NCI-H1417 treated with DMSO at 0.1 percent for 48 hours (cell line): ENCODE measurements at places on chromosomes 7 and 10.
A peak's percentile ranks its signal among the peaks of the same experiment; 100 is the strongest.

DNA sequence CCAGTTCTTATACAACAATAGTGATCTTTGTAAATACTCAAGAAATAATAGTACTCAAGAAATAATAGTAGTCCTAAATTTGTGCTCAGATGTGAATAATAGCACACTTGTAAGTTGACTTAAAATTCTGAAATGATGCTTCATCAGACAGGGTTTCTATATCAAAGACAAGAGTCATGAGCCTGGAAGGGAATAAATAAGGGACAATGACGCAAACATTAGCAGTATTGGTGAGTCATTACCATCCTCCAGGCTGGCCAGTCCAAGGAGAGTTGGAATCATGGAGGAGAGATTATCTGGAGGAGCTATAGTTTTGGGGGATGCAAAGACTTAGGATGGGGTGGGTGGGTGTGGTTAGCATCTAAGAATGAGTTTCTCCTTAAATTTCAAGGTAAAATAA, 6.1 kb upstream of the SH3PXD2A start:
- DNase-seq, result no peak

DNA sequence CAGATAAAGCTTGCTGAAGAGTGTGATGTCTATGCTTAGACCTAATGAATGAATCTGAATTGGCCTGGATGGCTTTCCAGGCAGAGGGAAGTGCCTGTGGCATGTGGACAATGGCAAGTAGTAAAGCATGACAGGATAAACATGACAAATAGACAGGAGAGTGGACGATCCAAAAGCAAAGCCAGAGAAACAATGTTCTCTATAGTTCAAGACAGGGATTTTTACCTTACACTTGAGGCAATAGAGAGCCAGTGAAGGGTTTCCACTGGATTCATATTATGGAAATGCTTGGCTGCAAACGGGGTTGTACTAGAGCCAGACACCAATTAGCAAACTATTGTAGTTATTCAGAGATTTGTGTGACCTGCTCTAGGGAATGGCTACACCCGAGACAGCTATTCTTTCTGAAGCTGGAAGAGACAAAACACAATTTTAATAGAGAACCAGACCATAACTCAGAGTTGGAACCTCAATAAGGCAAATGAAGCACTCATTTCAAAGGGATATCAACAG, 2.3 kb downstream of the AGMO start:
- no peak for DNase-seq

DNA sequence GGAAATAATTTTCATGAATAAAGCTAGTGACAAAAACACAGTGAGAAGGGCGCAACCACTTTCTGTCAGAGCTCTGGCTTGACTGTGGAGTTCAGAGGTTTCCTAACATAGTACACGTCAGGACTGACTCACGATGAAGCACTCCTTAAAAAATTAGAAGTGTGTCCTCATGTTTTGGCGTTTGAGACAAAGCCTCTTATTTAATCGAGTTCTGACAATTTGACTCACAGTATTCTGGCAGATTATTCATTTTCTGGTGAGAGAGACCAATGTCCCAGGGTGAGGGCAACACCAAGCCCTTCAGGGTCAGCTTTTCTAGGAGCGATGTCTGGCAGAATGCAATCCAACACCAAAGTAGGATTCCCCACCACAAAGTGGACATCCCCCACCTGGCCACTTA, 108.7 kb downstream of the DIP2C start:
- DNase-seq, result no peak

- DNase-seq, result no peak
Measured at GRCh38 chr7:513521-514166, 6.0 kb downstream of the PDGFA start.

DNA sequence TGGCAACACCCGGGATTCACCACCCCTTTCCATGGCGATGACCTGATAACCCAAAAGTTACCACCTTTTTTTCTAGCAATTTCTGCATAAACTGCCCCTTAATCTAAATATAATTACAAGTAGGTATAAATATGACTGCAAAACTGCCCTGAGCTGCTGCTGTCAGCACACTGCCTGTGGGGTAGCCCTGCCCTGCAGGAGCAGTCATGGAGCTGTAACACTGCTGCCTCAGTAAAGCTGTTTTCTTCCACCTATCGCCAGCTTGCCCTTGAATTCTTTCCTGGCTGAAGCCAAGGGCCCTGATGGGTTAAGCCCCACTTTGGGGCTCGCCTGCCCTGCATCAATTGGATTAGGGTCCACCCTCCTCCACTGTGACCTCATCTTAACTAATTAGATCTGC, 368.8 kb downstream of the SFMBT2 start:
- DNase-seq, result no peak

GRCh38 chr7:35624299-35625186, 70.4 kb downstream of the HERPUD2 start:
- no peak for DNase-seq

- no peak for DNase-seq
Measured at GRCh38 chr10:19930936-19931893, 115.0 kb downstream of the PLXDC2 start.

- DNase-seq, result peak; percentile 85
Measured at GRCh38 chr7:88432301-88432700, 125.6 kb upstream of the STEAP4 start.

DNA sequence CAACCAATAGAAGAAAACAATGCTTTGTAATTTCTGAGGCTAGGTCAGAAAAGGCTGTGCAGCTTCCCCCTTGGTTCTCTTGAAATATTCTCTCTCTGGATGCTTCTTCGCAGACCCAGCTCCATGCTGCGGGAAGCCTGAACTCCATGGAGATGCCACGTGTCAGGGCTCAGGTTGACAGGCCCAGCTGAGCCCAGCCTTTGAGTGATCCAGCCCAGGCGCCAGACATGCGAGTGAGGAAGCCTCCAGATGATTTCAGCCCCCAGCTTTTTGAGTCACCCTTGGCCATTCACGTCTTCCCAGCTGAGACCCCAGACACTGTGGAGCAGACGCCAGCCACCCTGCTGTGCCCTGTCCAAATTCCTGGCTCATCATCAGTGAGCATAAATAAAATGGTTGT, 378.4 kb upstream of the NRP1 start:
- DNase-seq, result no peak

- DNase-seq, result no peak
Measured at GRCh38 chr7:147079083-147079482, 962.5 kb downstream of the CNTNAP2 start.

DNA sequence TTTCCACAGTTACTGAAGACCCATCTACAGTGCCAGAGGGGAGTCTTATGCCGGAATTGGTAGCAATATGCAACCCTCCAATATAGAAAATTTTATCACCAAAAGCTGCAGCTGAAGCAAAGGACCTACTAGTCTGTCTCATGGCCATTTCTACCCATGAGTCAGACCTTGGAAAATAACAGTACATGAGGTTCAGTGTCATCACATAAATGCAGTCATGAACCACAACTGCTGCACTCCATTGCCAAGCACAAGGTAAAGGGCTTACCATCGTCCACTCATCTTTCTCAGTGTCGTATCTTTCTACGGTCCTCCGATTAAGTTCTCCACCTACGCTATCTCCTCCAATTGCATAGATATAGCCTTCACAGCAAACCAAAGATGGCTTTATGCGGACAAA, 21.8 kb downstream of the KBTBD2 start:
- no peak for DNase-seq

GRCh38 chr10:49542353-49542752, 3.4 kb upstream of the ERCC6 start:
- no peak for DNase-seq

- no peak for DNase-seq
Measured at GRCh38 chr7:35658606-35659201, 36.2 kb downstream of the HERPUD2 start.

GRCh38 chr7:138070908-138071307, 5.4 kb upstream of the AKR1D1 start:
- no peak for DNase-seq

GRCh38 chr7:100582650-100583049, 3.3 kb downstream of the LRCH4 start:
- DNase-seq, result no peak

DNA sequence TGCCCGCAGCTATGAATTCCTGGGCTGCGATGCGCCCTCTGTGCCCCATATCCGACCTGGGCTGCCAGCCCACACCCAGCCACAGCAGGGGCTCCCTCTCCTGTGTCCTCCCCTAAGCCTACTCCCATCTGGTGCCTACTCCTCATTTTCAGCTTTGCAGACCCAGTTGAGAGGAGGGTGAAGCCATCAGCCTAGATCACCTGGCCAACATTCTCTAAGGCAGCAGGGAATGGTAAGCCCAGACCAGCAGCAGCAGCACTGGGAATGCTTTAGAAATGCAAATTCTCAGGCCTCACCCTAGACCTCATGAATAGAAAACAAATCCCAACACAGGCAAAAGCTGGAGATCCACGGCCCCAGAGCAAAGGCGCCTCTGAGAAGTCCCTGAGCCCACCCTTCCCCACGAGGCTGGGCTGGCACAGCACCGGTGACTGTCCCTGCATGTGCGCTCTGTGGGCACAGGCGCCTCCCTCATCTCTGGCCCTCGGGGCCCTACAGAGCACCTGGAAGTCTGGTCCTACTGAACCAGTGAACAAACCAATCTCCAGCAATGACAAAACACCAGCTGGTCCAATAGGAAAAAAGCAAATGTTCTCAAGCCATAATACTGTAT, 161.4 kb downstream of the GFRA1 start:
- no peak for DNase-seq

DNA sequence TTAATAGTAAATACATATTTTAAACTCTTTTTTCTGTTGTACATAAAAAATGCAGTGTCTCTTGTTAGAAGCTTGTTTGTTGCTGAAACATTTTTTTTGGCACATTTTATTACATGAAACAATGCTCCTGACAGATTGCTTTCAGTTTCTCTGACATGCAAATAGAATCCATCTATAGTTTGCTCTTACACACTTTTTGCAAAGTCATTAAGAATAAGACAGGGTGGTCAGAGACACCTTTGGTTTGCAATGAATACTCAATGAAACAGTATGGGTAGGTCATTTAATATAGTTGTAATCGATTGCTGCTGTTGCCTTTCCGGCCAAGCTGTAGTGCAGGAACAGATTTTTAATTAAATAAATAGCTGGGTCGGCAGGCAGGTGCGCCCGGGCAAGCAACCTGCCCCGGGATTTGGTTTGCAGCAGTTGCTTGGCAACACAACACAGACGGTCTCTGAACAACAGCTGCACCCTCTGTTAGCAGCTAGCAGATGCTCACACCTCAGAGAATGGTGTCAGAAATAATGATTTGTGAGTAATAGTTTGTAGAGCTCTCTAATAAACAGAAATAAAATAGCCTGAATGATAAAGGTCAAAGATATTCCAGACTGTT, 115.7 kb upstream of the CACNA2D1 start:
- peak; percentile 97 for DNase-seq

DNA sequence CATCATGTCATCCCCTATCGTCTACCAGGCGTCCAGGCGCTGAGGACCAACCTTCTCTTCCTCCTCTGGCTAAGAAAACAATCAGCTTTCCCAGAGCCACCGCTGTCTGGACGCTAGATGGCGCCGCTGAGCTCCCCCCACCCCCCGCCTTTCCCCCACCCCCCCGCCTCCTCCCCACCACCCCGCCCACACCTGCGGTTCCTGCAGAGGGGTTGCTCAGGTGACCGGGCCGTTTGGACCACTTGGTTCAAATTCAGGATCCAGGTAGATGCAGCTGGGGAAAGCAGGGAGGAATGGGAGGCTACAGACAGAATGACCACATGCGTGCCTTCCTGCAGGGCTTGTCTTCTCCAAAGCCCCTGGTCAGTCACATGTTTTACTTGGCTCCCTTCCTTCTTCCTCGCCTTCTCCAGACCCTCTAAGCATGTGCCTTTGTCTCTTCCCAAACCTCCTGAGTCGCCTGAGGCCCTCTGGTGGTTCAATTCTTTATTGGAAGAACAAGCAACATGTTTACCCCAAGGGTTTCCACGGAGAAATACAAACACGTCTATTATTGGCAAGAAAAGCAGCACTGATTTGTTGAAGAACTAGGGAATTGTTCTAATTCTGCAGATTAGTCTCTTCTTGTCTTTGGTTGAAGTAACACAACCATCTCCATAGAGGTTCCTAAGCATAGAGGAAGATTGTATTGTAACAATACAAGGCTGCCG, 24.7 kb downstream of the AOC1 start:
- peak; percentile 95 for DNase-seq

DNA sequence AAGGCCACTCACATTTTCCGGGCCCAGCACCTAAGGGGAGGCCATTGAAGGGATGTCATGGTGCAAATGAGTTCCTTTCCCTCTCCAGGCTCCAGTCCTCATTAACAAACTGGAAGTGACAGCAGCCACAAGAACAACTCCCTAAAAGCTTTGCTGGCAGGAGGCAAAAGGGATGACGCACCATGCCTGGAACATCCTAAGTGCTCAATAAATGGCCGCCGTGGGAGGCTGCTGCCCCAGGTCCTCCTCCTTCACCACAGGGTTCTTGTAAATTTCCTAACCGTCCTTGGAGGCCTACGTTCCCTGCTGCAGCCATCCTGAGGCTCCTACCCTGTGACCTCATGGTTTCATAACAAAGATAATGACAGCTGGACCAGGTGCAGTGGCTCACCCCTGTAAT, 41.3 kb upstream of the CAMK1D start:
- no peak for DNase-seq

- no peak for DNase-seq
Measured at GRCh38 chr10:117360994-117361667, 14.1 kb downstream of the PDZD8 start.

DNA sequence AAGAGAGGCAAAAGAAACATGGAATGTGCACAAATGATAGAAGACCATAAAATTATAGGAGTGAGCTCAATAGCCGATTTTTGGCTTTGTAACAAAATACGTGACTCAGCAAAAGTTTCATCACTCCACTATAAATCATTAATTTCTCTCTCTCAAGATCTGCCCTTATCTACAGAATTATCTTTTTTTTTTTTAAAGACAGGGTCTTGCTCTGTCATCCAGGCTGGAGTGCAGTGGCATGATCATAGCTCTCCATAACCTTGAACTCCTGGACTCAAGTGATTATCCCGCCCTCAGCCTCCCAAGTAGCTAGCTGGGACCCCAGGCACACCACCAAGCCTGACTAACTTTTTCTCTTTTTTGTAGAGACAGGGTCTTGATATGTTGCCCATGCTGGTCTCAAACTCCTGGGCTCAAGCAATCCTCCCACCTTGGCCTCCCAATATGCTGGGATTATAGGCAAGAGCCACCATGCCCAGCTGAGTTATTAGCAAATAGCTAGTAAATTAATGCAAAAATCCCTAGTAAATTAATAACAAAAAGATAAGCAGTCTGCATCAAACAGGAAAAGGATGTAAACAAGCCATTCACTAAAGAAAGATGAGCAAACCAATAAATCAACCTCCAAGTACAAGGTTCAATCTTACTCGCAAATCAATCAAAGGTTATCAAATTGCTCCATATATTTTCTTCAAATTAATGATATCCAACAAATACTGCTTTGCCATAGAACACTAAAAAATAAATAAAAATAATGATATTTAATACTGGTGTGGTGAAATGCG, 450.7 kb downstream of the PARD3 start:
- DNase-seq, result no peak

GRCh38 chr7:92436612-92437445, 10.5 kb upstream of the GATAD1 start:
- DNase-seq, result no peak
